H4 (cell line): ENCODE measurements at places on chromosomes 1 and 21. TPM values are rescaled to one million over a fixed set of nuclear protein-coding genes. Genes with fewer than 3 reads are reported as not detected.
A peak's percentile ranks its signal among the peaks of the same experiment; 100 is the strongest.

GRCh38 chr1:1157914-1158710 lies 15.6 kb upstream of the TTLL10 start:
- DNase-seq: peak; percentile 30

DNA sequence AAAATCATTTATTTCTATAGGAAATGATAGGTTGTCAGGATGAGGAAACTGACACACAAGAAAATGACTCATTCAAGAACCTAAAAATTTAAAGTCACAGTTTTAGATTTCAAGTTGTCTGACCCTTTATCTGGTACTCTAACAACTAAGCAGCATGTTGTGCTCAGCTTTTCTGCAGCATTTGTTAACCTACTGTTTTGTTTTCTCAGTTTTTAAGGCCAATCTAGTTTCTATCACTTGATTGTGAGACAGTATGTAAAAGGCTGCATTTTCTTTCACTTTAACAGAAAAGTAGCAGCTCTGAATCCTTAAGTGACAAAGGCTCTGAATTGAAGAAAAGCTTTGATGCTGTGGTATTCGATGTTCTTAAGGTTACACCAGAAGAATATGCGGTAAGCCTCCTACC lies 59.1 kb downstream of the RALGPS2 start:
- DNase-seq: no peak

DNA sequence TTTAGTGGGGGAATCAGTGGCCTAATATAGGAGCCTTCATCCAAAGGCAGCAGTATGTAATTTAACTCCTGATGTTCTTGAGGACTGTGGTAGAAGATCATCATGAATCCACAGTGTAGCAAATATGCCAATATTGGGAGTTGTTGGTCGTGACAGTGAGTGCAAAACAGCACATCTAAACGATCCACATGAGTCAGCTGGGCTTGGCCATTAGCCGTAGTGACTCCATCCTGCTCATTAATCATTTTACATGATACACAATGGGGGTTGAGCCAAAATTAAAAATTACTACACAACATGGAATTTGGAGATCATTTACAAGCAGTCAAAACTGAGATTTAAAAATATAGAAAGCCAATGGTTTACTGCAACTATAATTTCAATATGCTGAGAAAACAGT lies 653.9 kb upstream of the CAMK1G start:
- DNase-seq: no peak

DNA sequence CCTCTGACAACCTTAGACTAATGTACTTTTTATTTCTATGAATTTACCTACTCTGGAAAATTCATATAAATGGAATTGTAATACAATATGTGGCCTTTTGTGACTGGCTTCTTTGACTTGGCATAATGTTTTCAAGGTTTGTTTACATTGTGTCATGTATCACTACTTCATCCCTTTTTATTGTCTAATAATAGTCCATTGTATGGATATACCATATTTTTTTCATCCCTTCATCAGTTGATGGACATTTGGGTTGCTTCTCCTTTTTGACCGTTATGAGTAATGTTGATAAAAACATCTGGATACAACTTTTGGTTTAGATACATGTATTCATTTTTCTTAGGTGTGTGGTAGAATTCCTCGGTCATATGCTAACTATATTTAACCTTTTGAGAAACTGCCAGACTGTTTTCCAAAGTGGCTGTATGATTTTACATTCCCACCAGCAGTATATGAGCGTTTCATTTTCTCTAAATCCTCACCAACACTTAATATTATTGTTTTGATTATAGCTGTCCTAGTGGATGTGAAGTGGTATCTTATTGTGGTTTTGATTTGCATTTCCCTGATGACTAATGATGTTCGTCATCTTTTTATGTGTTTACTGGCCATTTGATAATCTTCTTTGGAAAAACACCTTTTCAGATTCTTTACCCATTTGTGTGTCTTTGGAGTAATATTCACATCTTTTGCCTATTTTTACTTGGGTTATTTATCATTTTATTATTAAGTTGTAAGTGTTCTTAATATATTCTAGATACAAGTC lies 3.5 kb downstream of the RO60 start:
- no peak for DNase-seq

DNA sequence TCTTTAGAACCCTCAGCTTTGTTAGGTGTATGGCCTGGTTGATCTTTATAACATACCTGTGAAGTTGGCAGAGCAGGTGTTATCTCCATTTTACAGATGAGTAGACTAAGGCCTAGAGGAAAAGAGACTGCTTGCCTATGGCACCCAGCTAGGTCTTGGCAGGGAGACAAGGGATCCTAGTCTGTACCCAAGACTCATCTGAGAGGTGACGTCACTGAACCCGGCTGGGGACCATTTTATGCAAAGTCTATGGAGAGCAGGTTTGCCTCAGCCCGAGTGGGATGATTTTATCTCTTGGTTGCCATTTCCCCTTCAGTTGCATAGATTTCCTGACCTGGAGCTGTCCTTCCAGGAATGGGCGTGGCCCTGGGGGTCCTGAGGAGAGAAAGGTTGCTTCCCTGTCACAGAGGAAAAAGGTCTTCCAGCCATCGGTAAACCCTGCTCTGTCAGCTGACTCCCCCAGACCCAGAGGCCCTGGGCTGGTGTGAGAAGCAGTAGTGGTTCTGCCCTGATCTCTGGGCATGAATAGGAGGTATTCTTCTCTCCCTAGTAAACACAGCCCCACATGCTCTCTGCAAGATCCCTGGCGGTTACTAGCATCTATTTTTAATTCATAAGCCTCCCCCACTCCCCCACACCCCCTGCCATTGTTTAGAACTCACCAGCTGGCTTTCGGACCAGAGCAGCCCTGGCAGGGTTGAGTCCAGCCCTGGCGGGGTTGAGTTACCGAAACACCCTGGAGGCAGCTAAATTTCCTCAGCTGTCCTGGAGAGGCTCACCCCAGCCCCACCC lies 19.6 kb downstream of the TMCC2 start:
- peak; percentile 78 for DNase-seq

GRCh38 chr1:156021093-156021428 lies 310 bp upstream of the SSR2 start:
- no peak for DNase-seq

GRCh38 chr1:41019353-41019745 lies 2.2 kb downstream of the SLFNL1 start:
- DNase-seq: no peak

GRCh38 chr1:180594723-180595122 lies 36.0 kb downstream of the OVAAL start:
- no peak for DNase-seq

Gene SPRR2F
- not detected in 2 replicates for total RNA-seq

Gene TNFRSF18
- not detected in 2 replicates for total RNA-seq

Gene ILDR2
- total RNA-seq: 5.9 and 7.0 TPM in 2 replicates

Gene KRTAP19-1
- total RNA-seq: not detected in 2 replicates

Gene CR1
- not detected in 2 replicates for total RNA-seq
